ENCODE measurements at places on chromosomes 1 and 21.

- no peak for DNase-seq
These were observed 21.8 kb downstream of the TENT5C start for GRCh38 chr1:117627546-117628130.

GRCh38 chr1:237133921-237134320, 91.9 kb downstream of the RYR2 start:
- no peak for DNase-seq

- DNase-seq, result no peak
These were observed 15.0 kb upstream of the ACTA1 start for GRCh38 chr1:229448845-229449244.

DNA sequence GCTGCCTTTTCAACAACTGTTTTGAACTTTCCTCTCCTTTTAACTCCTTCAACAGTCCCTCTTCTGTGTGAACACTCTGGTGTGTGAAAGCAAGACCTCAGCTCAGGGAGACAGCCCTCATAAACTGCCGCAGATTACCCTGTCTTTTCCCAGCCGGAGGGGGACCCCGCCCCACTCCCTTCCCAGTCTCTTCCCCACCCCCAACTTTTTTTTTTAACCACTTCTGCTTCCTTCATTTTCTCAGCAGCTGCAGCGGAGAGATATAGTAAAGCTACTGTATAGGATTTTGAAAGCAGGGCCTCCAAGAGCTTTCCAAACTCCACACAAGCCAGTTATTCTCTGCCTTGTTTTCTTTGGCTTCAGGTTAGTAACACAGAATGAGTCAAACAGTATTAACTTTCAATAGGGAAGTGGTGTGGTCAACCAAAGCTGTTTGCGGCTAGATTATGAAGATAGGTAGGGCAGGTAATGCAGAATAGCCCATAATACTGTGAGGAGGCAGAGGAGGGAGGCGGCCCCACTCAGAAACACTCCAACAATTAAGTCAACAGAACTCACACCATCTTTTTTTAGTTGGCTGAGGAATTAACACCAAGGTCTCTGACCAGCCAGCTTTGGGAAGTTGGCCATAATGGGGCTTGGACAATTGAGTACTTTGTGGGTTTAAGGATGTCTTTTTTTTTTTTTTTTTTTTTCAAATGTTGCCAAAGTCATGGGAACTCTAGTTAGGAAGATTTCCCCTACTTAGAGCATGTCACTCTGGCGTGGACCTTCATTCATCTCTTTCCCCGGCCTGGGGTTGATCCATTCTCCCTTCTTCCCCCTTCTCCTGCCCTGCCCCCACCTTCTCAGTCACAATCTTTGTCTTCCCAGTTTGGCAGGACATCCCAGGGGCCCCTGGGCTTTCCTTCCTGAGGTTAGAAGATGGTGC, 177.0 kb downstream of the CLIC6 start:
- peak; percentile 24 for DNase-seq

GRCh38 chr21:29155118-29155932, 24.9 kb downstream of the MAP3K7CL start:
- DNase-seq, result no peak

DNA sequence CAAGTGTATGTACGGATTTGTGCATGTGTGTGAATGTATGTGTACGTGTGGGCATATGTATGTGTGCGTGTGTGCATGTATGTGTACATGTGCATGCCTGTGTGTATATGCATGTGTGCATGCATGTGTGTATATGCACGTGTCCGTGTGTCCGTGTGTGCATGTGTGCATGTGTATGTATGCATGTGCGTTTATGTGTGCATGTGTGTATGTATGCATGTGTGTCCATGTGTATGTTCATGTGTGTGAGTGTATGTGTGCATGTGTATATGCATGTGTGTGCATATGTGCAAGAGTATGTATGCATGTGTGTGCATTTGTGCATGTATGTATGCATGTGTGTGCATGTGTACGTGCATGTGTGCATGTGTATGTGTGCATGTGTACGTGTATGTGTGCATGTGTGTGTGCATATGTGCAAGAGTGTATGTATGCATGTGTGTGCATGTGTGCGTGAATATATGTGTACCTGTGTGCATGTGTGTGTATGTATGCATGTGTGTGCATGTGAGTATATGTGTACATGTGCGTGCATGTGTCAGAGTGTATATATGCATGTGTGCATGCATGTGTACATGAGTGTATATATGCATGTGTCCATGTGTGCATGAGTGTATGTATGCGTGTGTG, 15.6 kb downstream of the EPHA8 start:
- no peak for DNase-seq

GRCh38 chr1:172951730-172952365, 98.9 kb downstream of the TNFSF18 start:
- no peak for DNase-seq

- DNase-seq, result no peak
These were observed 19.5 kb downstream of the USP24 start for GRCh38 chr1:55195521-55196233.
